ENCODE measurements at places on chromosomes 6 and 20. TPM values are rescaled to one million over a fixed set of nuclear protein-coding genes. Genes with fewer than 3 reads are reported as not detected.

DEFB124 gene
- total RNA-seq = not detected

BMP5 gene
- total RNA-seq = not detected

AKAP7 gene
- total RNA-seq = 7.8 TPM

CGA gene
- not detected for total RNA-seq

SNAI1 gene
- 0.47 TPM for total RNA-seq

FBXO9 gene
- 54.8 TPM for total RNA-seq

PDCD2 gene
- total RNA-seq = 74.0 TPM

MEP1A gene
- total RNA-seq = not detected

KHDC1 gene
- 7.4 TPM for total RNA-seq

CRISP2 gene
- not detected for total RNA-seq

VSX1 gene
- not detected for total RNA-seq

HLA-DOA gene
- total RNA-seq = 4.2 TPM

ATP6V1G2 gene
- total RNA-seq = 2.5 TPM

Measured in activated CD8-positive, alpha-beta T cell treated with anti-CD3 and anti-CD28 coated beads, Interleukin-2, amount 10 ng/mL, durations not matched to agents 7 days and 5 days (primary cell).